ENCODE measurements at places on chromosomes 3 and 15. TPM values are rescaled to one million over a fixed set of nuclear protein-coding genes. Genes with fewer than 3 reads are reported as not detected.

GRCh38 chr3:4772171-4772804, 206.9 kb upstream of the BHLHE40 start:
- DNase-seq, result peak; percentile 87

DNA sequence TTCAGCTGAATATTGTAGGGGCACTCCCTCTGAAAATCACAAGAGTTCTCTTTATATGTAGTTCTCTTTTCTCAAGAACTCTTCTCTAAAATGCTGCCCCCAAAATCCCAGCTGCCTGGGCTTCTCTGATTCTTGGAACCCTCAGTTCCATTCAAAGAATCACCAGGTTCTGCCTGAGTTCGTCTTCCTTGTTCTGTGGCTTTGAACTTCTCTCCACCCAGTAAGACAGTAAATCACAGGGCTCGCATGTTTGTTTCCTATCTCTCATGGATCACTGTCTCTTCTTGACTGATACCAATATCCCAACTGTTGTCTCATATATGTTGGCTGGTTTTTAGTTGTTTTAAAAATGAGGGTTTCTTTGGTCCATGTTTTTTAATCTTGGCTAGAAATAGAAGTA, 359.5 kb upstream of the CBLB start:
- DNase-seq, result no peak

The LARP6 gene
- 7.1 TPM for total RNA-seq

- no peak for DNase-seq
Observed at GRCh38 chr15:35394416-35394815, 151.5 kb downstream of the DPH6 start.

DNA sequence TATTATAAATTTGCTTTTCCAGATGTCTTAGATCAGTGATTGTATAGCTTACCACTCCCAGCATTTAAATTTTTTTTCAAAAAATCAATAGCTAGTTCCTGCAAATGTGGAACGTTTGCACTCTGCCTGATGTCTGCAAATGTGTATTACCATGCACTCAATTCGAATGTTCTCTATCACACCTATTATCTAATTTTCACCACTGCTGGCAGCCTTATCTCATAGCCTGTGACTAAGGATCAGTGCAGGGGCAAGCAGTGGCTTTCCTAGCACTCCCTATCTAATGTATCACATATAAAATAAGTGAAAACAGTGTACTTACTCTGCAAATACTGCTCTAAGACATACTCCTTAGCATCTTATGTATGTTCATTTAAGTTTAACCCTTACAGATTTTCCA, 196.3 kb upstream of the PLSCR5 start:
- DNase-seq, result no peak

All from lung microvascular endothelial cell (primary cell).